ENCODE measurements at places on chromosomes 13 and 19.

GRCh38 chr19:7992575-7992974 is 12.9 kb downstream of the ELAVL1 start:
- DNase-seq: no peak

DNA sequence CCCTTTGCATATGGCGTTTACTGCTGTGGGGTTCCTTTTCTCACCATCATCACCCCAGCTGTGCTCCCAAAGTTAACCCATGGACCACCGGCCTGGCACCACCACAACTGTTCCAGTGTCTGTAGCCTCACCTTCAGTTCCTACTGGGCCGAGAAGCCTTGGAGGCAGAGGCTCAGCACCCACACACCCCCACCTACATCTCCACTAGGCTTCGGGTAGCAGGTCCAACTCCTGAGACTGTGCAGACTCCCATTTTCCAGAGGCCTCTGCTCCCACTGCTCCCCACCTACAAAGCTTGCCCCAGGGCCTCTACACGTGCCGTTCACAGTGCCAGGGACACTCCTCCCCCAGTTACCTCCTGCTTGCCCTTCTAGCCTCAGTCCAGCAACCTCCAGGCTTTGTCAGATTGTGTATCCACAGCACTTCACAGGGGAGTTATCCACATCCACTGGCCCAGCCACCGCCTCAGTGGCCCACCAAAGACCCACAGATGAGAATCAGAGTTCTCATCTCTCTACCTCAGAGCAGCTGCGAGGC is 14.1 kb downstream of the SLC27A5 start:
- DNase-seq: no peak

GRCh38 chr19:56603829-56604228 is 8.7 kb downstream of the ZNF71 start:
- no peak for DNase-seq

DNA sequence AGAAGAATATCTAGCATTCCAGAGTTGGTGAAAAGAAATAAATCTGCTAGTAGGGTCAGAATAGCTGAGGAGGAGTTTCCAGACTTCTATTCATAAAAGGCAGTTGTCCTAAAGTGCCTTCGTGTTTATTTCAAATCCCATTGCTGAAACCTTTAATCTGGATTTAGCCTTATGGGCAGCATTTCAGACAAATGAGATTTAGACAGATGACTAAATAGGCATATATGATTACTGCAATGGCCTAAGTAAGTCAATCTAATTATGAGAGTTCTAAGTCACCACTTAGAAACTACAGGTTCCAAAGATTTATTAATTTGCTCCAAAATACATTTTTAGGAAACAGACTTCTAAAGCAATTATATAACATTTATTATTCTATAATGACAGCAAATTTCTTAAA is 368.7 kb downstream of the LIG4 start:
- no peak for DNase-seq

GRCh38 chr19:55132453-55133129 is 15.2 kb upstream of the PPP1R12C start:
- DNase-seq: no peak

- DNase-seq: no peak
Measured at GRCh38 chr13:80584785-80585184, 243.9 kb upstream of the SPRY2 start.
